Regular cardiac myocyte (primary cell): ENCODE measurements at places on chromosomes 1 and 21. TPM values are rescaled to one million over a fixed set of nuclear protein-coding genes. Genes with fewer than 3 reads are reported as not detected.

Gene WNT4
- under 0.01 TPM in 1 of 2 replicates, not detected in the other for total RNA-seq

Gene ZNF281
- total RNA-seq, result 23.0 and 27.9 TPM in 2 replicates

Gene CCDC181
- 0.77 and 1.7 TPM in 2 replicates for total RNA-seq

Gene UMODL1
- total RNA-seq, result under 0.01 TPM in 1 of 2 replicates, not detected in the other

Gene SPRR2E
- not detected in 2 replicates for total RNA-seq

Gene OR2L13
- under 0.01 TPM in 1 of 2 replicates, not detected in the other for total RNA-seq

Gene RNF19B
- total RNA-seq, result 12.1 and 12.7 TPM in 2 replicates

Gene CRYAA
- not detected in 2 replicates for total RNA-seq

Gene AMPD1
- total RNA-seq, result not detected in 2 replicates

Gene ITGB2
- total RNA-seq, result 0.38 and 0.56 TPM in 2 replicates

Gene SPRR2F
- not detected in 2 replicates for total RNA-seq

Gene RRP1
- total RNA-seq, result 13.8 and 24.0 TPM in 2 replicates

Gene KCNE2
- not detected in 2 replicates for total RNA-seq

Gene LAX1
- total RNA-seq, result under 0.01 TPM in 1 of 2 replicates, not detected in the other

Gene CD52
- not detected in 2 replicates for total RNA-seq

Gene LCE3D
- total RNA-seq, result not detected in 2 replicates

Gene CRABP2
- total RNA-seq, result 7.9 and 8.1 TPM in 2 replicates

Gene MTARC1
- 1.2 and 4.8 TPM in 2 replicates for total RNA-seq

Gene AMY1A
- total RNA-seq, result not detected in 2 replicates

Gene PSRC1
- 3.4 and 15.9 TPM in 2 replicates for total RNA-seq

Gene IFI44L
- total RNA-seq, result 9.2 and 22.8 TPM in 2 replicates

Gene PLXNA2
- total RNA-seq, result 3.4 and 8.4 TPM in 2 replicates

Gene CD48
- total RNA-seq, result not detected in 2 replicates

Gene KRTAP11-1
- total RNA-seq, result not detected in 2 replicates

Gene FCER1G
- 0.38 TPM in 1 of 2 replicates, not detected in the other for total RNA-seq

Gene TRIM45
- total RNA-seq, result 3.3 and 3.4 TPM in 2 replicates

Gene LRRC71
- total RNA-seq, result under 0.01 and 0.56 TPM in 2 replicates

Gene IL6R
- 4.6 and 8.7 TPM in 2 replicates for total RNA-seq

Gene PMF1
- total RNA-seq, result 17.8 and 35.7 TPM in 2 replicates

Gene C1orf116
- under 0.01 TPM in 1 of 2 replicates, not detected in the other for total RNA-seq

Gene DDR2
- 116 and 168 TPM in 2 replicates for total RNA-seq

Gene GFI1
- under 0.01 and 1.2 TPM in 2 replicates for total RNA-seq

Gene VAMP4
- total RNA-seq, result 5.0 and 6.8 TPM in 2 replicates

Gene FOXE3
- total RNA-seq, result not detected in 2 replicates

Gene NR0B2
- not detected in 2 replicates for total RNA-seq

Gene CFHR2
- not detected in 2 replicates for total RNA-seq

Gene CDC20
- total RNA-seq, result 6.8 and 161 TPM in 2 replicates

Gene NTNG1
- 0.85 and 1.3 TPM in 2 replicates for total RNA-seq

Gene OR2T35
- not detected in 2 replicates for total RNA-seq

Gene LRRC38
- total RNA-seq, result 0.28 and 0.77 TPM in 2 replicates

Gene PTPN22
- total RNA-seq, result 2.1 and 3.1 TPM in 2 replicates

Gene FOXD2
- total RNA-seq, result under 0.01 TPM in 2 replicates

Gene LCE2A
- total RNA-seq, result not detected in 2 replicates

Gene PTPN7
- not detected in 2 replicates for total RNA-seq

Gene SPATA1
- total RNA-seq, result under 0.01 and 0.96 TPM in 2 replicates

Gene LMOD1
- 3.1 and 25.7 TPM in 2 replicates for total RNA-seq

Gene UBE2J2
- 31.3 and 43.5 TPM in 2 replicates for total RNA-seq

Gene HES3
- not detected in 2 replicates for total RNA-seq

Gene ZBTB7B
- total RNA-seq, result 12.5 and 16.9 TPM in 2 replicates

Gene OBSCN
- total RNA-seq, result 2.9 and 10.1 TPM in 2 replicates

Gene NBPF1
- 19.4 and 21.1 TPM in 2 replicates for total RNA-seq

Gene NGF
- total RNA-seq, result 16.9 and 17.3 TPM in 2 replicates
